NCI-H460 (cell line): ENCODE measurements at places on chromosomes 16 and 17. TPM values are rescaled to one million over a fixed set of nuclear protein-coding genes. Genes with fewer than 3 reads are reported as not detected.

HS3ST3A1 gene
- 9.0 and 19.7 TPM in 2 replicates for total RNA-seq

C16orf96 gene
- total RNA-seq = not detected in 2 replicates

TMEM107 gene
- total RNA-seq = 26.6 and 27.9 TPM in 2 replicates

SYCE1L gene
- total RNA-seq = 0.45 and 1.4 TPM in 2 replicates
